T-helper 22 cell (primary cell): ENCODE measurements at places on chromosomes 13 and 19.

- no peak for DNase-seq
Observed at GRCh38 chr13:26558074-26558805, 757 bp downstream of the WASF3 start.

- no peak for DNase-seq
Observed at GRCh38 chr13:30696278-30697176, 38.8 kb upstream of the ALOX5AP start.

DNA sequence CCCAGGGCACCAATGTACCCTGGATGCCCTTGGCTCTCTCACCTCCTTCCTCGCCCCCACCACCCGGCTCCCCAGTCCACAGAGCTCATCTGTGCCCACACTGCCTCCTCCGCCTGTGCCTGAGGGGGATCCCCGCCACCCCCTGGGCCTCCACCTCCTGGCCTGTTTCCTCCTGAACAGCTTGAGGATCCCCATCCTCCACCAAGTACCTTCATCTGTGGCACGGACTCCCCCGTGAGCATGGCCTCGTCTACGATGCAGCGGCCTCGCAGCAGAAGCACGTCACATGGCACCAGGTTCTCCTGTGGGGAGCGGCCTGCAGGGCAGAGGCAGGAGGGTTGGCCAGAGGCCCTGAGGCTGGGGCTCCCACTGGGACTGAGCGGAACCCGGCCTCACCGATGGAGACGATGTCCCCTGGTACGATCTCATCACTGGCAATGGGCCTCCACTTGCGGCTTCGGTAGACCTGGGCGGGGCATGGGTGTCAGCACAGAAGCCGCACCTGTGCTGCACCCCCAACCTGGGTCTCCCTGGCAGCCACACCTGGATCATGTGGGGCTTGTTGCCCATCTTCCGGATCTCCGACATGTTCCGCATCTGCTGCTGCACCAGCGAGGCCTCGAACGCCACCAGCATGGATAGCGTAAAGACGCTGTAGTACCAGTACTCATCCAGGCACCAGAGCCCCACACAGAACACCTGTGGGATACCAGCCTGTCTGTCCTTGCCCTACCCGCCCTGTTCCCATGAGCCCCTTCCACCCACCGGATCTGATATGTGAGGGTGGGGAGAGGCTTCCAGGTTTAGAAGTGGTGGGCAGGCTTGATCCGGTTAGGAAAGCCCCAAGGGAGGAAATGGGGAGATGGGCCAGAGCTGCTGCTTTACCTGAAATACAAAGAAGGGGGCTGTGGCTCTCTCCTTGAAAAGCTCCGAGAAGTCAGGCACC lies 6.8 kb downstream of the ATP13A1 start:
- no peak for DNase-seq

DNA sequence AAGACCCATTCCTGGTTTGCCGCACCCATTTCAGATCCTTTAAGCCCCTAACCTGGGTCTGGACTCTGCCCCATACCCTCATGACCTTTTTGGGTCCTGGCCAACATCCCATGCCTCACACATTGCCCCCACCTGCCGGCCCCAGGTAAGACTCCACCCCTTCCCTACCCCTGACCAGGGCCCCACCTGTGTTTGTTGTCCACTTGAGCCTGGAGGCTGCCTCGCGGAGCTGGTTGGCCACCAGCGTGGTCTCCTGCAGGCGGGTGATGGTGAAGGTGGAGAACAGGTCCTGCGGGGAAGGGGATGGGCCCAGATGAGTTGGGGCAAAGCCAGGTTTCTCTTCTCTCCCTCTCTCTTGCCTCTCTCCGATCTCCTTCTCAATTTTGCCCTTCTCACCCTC lies 19.5 kb downstream of the MAN2B1 start:
- DNase-seq: no peak

- no peak for DNase-seq
Observed at GRCh38 chr13:97211300-97211699, 10.8 kb upstream of the MBNL2 start.

DNA sequence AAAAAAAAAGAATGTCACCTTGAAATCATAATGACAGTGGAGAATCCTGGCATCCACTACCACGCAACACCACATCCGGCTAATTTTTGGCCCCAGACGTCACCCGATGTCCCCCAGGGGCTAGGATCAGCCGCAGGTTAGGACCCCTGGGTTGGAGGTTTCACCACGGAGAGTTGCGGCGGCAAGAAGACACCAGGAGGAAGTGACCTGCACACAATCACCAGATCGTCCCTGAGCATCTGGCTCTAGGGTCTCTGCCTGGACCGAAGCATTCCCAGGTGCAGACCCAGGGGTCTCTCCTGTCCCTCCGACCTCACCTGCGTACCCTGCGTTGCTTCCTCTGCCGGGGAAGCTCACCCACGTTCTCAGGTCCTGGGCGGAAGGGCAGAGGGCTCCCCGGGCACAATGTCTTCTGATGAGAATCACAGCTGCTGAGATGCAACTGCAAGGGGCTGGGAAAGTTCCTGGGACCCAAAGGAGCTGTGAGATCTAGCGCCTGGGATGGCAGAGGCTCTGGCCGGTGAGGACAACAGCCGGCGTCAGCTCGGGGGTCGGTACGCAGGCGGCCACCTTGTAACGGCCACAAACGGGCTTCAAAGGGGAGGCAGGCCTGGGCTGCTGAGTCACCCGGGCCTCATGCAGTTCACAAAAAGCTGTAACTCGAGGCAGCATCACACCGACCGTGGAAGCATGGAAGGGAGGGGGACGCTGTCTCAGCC lies 111.2 kb downstream of the GADD45B start:
- no peak for DNase-seq
